Stimulated activated CD4-positive, alpha-beta T cell treated with anti-CD3 and anti-CD28 coated beads, Interleukin-4, amount 100 ng/mL, for 1 hour (primary cell): ENCODE measurements at places on chromosomes 5 and 9.

DNA sequence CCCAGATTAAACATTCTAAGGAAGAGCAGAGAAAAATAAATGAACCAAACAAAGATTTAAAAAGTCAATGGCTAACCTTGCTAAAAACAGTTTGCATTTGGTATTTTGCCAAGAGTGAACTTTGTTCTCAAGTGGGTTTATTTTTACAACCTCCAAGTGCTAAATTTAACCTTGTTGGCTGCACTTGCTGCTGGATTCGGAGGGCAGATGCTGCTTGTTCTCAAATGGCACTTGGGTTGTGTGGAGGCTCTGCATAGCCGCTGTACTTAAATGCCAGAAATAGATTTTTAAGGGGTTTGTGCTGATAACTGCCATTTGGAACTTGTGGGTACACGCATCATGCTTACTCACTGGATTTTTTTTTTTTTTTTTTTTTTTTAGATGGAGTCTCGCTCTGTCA is 13.3 kb upstream of the SPATA24 start:
- no peak for DNase-seq

DNA sequence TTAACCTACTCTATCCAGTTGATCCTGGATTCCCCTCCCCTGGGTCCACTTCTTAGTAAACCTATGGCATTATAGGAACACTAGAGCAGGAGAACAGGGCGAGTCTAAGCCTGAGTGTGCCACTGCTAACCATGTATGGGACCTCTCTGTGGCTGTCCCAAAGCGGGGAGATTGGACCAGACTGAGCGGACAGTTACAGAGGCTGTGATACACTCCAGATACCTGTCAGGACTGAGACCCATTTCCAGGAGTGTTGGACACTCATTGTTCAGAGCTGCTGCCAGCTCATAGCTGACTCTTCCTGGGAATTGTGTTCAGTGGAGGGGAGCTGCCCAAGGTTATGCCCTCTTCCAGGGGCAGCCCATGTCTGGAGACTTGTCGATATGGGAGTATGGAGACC is 11.9 kb upstream of the LTC4S start:
- no peak for DNase-seq

DNA sequence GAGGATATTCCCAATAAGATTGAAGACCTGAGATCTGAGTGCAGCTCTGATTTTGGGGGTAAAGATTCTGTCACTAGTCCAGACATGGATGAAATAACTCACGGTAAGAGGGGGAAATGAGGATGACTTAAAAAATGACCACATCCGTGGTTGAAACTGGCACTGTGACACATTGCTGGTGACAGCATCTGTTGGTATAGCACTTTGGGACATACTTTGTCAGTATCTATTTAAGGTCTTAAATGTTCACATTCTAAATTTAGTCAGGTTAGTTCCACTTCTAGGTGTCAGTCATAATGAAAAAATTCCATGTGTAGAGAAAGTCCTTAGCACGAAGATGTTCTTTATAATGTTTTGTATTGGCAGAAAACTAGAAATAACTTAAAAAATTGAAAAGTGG is 70.9 kb downstream of the GAPVD1 start:
- no peak for DNase-seq

GRCh38 chr9:125400725-125401716 is 139.4 kb downstream of the GAPVD1 start:
- DNase-seq: no peak

DNA sequence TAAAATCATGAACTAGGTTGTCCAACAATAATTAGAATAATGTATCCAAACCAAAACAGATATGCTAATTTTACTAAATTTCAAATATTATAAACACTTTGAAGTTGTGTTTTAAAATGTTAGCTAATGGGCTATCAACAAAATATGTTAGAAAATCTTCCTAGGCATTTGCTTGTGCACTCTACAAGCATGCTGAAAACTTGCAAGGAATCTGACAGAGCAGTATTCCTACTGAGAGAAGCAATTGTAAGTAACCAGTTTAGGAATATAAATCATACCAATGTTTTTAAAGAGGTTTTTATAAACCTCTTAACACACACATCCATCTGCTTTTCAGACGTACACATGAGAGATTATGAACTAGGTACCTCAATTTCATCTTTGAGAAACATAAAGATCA is 228.4 kb upstream of the TBCA start:
- DNase-seq: no peak

DNA sequence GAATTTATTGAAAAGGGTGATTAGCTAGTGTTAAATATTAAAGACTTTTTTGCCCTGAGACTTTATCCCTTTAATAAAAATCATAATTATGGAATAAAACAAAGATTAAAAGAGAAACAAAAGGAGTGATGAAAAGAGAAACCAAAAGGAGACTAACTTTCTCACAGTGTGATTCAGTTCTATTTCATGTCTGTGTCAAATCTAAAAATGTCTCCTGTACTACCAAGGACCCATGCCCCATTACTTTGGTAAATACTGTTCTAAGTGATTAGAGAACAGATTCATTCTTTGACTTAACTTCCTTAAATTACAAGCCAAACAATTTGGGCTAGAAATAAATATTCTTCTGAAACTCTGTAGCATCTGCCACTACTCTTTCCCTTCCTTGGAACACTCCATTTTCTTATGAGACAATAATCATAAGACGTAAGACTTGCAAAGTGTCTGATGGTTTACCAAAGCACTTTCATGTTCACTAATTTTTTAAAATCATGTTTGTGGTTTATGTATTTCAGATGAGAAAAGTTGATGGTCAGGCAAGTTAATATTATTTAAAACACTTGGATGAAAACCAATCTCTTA is 319.0 kb downstream of the EBF1 start:
- DNase-seq: no peak

- DNase-seq: no peak
These were observed 1.7 kb downstream of the GOLM1 start for GRCh38 chr9:86097510-86098224.

- DNase-seq: no peak
These were observed 60.3 kb downstream of the RFK start for GRCh38 chr9:76333964-76334363.

DNA sequence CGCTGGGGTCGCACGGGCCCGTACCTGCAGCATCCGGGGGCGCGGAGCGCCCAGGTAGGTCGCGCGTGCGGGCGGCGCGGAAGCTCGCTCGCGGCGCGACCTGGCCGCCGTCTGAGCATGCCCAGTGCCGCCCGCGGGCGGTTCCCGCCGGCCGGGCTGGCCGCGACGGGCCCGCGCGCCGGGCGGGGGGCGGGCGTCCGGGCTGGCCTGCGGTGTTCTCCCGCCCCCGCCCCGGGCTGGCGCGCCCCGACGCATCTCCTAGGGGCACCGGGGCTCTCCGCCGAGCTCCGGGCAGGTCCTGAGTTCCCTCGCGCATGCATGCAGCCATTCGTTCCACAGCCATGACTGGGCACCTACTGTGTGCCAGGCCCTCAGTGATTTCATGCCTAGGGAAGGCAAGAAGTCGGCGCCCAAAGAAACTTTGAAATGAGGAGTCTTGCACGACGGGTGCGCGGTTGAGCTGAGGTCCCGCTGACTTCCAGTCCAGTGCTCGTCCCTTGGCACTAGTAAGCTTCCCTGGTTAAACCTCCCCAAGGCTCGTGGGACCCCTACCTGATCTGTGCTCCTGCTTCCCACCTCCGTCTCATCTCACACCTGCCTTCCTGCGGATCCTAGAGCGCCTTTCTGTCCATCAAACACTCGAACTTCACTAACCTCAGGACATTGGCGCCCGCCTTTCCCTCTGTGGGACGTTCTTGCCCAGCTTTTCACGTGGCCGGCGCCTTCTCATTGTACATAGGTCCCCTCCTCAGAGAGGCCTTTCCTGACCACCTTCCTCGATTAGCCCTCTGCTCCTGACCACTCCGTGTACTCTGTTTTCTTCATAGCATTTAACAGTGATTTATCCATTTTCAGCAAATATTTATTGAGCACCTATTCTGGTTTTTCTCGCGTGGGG is at the start of gene PTPN3:
Gene PTPN3 (minus strand): TSS at position 113 of the 898 bp plus-strand sequence. CDS start 34,873 bp downstream, outside the sequence.
- DNase-seq: no peak

GRCh38 chr9:110814159-110814558 is 145.6 kb downstream of the MUSK start:
- no peak for DNase-seq

DNA sequence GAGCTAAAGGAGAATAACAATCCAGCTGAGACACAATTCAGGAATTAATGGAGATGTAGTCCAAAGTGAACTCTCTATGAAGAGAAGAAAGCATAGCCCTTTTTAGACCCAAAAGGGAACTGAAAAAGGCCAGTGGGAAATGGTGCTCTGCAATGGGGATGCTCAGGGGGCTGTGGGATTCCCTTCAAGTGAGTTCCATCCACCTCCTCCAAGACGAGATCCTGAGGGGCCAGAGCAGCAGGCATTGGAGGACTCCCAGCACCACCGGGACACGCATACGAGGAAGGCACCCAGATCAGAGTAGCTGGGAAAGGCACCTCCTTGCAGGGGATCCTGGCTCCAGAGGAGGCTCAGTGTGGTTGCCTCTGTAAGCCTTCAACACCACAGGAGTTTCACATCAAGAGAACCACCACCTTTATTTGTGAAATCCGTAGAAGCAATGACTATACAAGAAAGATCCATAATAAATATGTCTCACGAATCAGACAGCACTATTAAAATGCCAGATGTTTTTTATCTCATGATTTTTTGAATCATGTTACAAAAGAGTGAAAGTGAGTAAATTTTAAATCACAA is 288.2 kb downstream of the MED10 start:
- DNase-seq: no peak
